ENCODE measurements at places on chromosomes 3 and 15.

GRCh38 chr3:79203144-79203519 is 564.7 kb downstream of the ROBO1 start:
- ATAC-seq, result no peak

DNA sequence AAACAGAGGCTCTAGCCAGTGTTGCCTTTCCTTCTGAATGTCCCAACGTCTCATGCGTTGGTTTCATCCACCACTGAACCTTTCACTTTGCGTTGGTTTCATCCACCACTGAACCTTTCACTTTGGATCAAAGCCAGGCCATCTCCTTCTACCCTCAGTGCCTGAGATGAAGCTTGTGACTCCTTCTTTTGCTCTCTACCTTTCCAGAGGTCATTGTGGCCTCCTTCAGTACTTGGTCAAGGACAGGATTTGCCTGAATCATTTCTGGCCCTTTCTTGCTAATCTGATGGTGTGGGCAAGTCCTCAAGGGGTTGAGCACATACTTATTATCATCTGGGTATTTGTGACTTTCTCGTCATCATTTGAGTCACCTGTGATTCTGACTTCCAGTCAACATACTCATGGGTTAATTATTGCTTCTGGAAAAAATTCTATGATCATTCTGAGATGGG is 50.0 kb downstream of the SELENOT start:
- no peak for ATAC-seq

DNA sequence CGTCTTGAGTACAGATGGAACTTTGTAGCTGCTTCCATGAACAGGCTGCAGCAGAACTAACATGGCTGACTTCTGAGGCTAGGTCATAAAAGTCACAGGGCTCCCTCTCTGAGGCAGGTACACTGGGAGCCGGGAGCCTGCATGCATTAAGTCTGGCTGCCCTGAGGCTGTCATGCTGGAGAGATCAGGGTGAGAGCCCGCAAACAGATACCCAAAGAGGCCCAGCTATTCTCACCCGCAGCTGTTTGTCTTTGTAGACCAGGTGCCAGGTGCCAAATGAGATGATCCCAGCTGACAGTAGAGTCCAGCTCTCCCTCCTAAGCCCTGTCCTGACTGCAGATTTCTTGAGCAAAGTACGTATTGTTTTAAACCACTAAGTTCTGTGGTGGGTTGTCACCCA is 8.6 kb upstream of the SLCO3A1 start:
- no peak for ATAC-seq

- ATAC-seq, result no peak
Observed at GRCh38 chr3:6179761-6180160, 681.2 kb upstream of the GRM7 start.

DNA sequence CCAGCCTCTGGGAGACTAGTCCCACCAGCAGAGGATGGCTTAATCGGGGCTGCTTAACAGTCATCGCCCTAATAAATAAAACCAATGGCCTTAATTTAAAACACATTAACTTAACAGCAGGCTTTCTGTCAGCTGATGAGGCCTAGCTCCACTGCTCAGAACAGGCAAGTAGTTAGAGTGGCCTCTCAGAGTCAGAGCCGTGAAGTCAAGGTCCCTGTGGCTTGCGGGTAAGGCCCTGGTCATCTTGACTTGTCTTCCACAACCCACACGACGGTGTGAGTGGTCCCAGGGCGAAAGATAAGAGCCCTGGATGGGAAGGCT is 11.8 kb downstream of the XXYLT1 start:
- ATAC-seq, result no peak

- ATAC-seq, result no peak
Observed at GRCh38 chr15:25422021-25422420, 16.8 kb downstream of the UBE3A start.

DNA sequence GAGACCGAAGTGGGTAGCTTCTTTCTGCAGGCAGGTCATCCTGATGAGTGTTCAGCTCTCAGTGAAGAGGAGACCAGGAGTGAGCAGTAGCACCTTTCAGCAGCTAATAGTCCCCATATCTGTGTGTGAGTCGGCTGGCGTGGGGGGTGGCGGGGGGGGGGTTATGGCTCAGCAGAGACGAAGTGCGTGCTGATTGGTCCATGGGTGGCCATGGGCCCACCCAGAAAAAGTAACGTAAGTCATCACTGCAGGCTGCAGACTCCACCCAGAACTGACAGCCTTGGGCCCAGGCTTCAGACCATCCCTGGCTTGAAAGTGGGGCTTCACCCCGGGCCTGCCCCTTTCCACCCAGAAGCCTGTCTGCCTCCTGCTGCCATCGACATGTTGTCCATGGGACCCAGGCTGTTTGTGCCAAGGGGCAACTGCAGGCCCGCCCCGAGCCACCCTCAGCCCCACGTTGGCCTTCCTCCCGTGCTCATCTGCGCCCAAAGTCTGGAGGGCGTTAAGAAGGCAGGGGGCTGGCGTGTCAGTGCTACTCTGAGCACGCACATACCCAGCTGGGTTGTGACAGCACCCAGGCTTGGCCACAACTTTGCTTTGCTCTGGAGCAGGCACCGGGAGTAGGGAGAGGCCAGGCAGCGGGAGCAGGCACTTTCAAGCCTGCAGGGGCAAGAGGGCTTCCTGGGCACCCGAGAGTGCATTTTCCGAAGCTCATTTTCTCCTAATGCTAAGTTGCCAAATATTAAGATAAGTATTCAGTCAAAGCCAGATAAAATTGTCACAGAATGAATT is 511.7 kb upstream of the CDIN1 start:
- no peak for ATAC-seq

- no peak for ATAC-seq
Observed at GRCh38 chr15:91824256-91824655, 29.3 kb upstream of the SLCO3A1 start.

DNA sequence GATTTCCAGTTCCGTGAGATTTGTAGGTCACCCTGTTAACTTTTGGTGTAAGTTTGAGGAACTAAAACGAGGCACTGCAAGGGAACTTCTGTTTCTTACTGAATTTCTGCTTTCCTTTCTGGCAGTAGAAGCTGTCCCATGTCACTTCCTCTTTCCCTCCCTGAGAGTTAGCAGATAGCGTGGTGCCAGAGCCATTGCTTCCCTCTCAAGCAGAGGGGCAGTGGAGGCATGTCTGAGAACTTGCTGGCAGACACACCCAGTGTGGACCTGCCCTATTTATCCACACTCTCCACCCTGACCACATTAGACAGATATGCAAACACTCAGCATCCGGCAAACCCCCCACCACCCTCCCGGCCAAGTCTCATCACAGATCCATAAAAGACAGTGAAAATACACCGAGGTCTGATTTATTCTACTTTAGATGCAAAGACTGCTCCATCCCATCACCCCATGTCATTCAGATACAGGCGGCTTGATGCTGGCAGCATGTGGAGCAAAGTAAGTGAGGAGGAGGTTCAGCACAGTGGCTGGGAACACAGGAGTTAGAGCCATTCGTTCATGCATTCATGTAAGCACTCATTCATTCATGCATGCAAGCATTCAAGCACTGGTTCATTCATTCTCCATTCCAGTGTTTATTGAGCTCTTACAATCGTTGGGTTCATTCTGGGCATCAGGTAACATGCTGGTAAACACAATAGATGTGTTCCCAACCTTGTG is 324.7 kb downstream of the SHQ1 start:
- ATAC-seq, result no peak

Data from activated CD4-positive, CD25-positive, alpha-beta regulatory T cell treated with anti-CD3 and anti-CD28 coated beads, Interleukin-2, amount 50 U/mL, for 24 hours (primary cell).